Activated CD4-positive, CD25-positive, alpha-beta regulatory T cell treated with anti-CD3 and anti-CD28 coated beads, Interleukin-2, amount 50 U/mL, for 72 hours (primary cell): ENCODE measurements at places on chromosomes 11 and 22.

DNA sequence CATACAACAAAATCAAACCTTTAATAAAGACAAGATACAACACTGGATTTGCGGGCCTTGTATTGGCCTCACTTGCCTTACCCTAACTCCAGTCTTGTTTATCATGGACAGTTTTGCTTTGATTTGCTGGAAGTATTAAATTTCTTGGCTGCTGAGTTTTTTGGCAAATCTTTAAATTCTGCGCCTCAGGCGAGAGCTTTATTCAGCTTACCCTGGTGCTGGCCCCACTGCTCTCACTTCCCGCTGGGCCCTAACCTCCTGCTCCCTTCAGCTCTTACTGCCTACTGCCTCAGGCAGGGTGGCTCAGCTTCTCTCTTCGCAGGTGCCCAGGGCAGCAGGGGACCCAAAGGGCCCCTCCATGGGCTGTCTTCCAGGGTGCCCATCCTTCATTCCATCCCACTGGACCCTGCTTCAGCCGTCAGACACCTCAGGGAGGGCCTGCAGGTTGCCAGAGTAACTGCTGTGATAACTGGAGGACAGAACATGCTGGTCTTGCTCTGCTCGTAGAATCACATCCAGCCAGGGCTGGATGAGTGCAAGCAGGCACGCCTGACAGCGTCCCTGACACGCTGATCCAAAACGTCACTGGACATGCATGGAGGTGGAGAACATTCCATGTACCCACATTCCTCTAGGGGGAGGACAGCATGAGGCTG is 45.7 kb upstream of the TUB start:
- no peak for DNase-seq

GRCh38 chr11:88680806-88681205 is 343.3 kb upstream of the CTSC start:
- DNase-seq: no peak

GRCh38 chr22:21624120-21624879 is 5.5 kb downstream of the YDJC start:
- DNase-seq: peak; percentile 57

GRCh38 chr11:84036664-84037194 is 750.6 kb upstream of the CCDC90B start:
- DNase-seq: no peak

DNA sequence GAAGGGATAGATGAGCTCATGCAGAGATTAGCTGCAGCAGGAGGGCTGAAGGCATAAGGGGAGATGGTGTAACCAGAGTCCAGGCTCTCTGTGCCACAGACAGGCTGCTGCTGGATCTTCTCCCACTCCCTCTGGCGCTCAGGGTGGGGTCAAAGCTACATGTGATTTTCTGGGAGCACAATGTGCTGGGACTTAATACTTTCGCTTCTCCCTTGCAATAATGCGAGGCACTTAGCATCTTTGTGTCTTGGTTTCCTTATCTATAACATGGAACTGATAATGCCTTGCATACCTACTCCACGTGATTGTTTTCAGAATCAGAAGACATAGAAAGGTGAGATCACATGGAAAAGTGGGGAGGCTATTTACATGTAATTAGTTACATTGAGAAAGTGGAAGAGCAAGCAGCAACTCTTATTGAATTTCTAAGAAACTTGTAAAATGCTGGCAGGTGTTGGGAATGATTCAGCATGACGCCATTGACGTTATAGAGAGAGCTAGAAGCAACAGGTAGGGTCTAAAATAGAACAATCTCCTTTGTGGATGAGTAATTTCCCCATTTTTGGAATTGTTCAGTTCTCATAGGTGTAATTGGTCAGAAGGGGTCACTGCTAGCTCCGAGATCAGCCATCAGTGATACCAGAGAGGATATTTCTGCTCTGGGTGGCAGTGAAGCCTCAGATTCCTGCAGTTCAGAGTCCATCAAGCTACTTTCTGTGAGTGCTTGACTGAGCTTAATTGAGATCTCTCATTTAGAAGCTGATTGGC is 8.2 kb upstream of the OR9I1 start:
- DNase-seq: no peak

- DNase-seq: no peak
These were observed 362.7 kb upstream of the CCDC90B start for GRCh38 chr11:83648610-83649527.

GRCh38 chr22:26139310-26139709 is 30.0 kb upstream of the SEZ6L start:
- no peak for DNase-seq

- no peak for DNase-seq
These were observed 905 bp upstream of the UCP3 start for GRCh38 chr11:74009675-74010305.

DNA sequence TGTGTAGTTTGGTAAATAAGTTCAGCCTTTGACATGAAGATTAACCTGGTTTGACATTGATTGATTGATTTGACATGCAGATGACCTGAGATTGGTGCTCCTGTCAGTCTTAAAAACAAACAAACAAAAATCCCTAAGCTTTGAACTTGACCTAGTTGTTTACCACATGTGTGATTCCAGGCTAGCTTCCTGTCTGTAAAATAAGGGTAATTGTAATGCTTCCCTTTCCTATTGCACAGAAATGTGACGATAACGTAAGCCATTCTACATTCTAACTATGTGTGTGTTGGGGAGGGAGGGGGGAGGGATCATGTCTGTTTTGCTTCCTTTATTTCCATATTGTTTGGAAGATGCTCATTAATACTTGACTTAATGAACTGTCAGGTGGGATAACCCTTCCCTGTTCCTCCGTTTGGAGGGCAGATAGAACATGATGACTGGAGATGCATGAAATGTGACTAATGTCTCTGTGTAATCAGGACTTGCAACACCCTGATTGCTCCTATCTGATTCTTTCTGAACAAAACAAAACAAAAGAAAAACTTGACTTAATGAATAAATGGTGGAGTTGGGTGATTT is 106.1 kb upstream of the CLMP start:
- no peak for DNase-seq

- no peak for DNase-seq
These were observed 386.3 kb downstream of the ETS1 start for GRCh38 chr11:128201009-128201408.

DNA sequence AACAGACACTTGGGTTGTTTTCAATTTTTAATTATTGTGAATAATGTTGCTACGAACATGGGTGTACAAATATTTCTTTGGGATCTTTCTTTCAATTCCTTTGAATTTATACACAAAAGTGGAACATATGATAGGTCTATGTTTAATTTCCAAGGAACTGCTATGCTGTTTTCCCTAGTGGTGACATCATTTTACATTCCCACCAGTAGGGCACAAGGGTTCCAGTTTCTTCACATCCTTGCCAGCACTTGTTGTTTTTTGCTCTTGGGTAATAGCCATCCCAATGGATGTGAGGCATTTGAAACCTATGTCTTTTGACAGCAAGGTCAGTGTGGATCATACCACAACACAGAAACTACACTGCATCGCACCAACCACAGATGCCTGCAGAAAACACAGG is 41.8 kb upstream of the SCN3B start:
- no peak for DNase-seq

GRCh38 chr22:38572065-38572464 is 2.1 kb upstream of the DMC1 start:
- no peak for DNase-seq

DNA sequence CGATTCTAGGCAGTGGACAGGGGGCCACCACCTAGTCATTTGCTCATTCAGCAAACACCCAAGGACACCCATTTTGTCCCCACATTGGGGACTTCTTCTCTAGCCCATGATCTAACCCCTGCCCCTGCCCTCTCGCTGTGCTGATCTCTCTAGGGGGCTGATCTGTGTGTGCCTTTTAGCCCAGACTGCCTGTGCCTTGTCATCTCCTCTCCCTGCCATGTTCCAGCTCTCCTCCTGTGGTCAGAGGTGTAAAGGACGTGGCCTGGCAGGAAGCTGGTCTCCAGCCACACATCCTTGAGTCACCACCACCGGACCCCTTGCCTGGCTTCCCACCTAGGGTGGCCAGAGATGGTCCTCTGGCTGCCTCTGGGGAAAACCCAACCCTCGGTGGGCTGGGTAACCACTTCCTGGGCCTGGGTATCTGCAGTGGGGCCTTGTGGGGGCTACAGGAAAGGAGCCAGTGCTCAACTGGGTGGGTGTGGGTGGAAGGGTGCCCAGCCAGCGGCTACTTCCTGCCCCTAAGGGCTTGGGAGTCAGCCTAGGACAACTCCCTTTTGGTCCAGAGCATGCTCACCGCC is 1.3 kb downstream of the CTSW start:
- DNase-seq: no peak

GRCh38 chr11:110126936-110127335 is 33.7 kb downstream of the ZC3H12C start:
- DNase-seq: no peak

DNA sequence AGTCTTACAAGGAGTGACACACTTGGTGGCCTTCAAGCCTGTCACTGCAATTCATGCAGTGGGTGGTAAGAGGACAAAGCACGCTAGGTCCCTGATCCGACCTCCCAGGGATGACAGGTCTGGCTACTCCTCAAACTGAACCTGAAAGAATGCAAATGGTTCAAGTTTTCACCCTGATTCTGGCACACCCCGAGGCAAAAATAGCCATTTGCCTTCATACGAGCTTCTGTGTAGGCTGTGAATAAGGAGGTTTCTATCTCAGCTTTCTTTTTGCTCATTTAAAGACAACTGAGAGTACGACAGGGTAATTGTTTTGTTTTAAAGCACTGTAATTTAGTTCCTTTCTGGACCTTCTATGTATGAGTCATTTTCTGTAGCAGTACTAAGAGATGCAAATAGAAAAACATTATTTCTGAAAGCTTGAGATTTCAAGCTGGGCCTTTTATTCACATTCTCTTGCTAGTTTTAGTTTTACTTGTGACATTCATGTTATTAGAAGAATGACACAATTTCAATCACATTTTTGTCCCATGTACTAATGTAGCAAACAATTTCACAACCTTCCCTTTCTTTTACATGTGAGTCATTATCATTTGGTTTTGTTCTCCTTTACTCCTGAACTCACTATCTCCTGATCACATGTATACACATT is 56.6 kb upstream of the FDX1 start:
- no peak for DNase-seq

- no peak for DNase-seq
These were observed at the start of gene SCUBE2 for GRCh38 chr11:9091044-9091922. TSS of gene SCUBE2 (minus strand) at chr11:9091599. CDS start at chr11:9091528, 71 bp downstream.

DNA sequence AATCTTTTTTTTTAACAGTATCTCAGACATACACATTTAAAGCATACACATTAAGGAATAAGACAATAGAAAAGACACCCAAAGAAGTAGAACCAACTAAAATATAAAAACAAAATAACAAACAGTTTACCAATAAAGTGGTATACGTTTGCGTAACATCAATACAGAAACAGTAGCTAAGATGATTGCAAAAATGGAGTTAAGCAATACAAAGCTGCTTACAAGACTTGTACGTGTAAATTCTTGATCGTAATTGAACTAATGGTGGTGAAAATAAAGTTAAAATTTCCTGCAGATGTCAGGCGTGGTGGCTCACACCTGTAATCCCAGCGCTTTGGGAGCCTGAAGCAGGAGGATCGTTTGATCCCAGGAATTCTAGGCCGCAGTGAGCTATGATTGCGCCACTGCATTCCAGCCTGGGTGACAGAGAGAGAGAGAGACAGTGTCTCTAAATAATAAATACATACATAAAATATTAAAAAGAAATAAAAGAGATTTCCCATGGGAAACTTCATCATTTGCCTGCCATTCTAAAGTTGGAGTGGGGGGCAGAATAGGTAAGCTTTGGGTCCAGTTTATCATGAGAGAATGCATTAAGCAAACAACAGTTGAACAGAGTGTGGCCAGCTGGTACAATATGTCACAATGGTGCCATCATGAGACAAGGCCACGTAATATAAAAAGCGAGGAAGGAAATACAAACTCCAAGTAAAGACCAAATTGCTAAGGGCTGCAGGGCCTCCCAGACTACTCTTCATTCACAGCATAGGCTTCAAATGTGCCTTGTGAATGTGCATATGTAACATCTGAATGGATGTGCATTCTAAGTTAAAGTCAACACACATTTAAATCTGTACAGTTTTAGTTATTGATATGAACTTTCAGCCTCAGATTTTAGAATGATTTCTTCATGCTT is 38.9 kb upstream of the EED start:
- no peak for DNase-seq

- peak; percentile 31 for DNase-seq
These were observed 10.0 kb downstream of the PRR33 start for GRCh38 chr11:1881442-1882264.

GRCh38 chr11:105443623-105444022 is 166.2 kb upstream of the GRIA4 start:
- no peak for DNase-seq

GRCh38 chr22:44493206-44493605 is 4.8 kb downstream of the RTL6 start:
- no peak for DNase-seq

GRCh38 chr22:37197451-37198257 is 9.6 kb upstream of the C1QTNF6 start:
- DNase-seq: peak; percentile 36

- DNase-seq: no peak
These were observed 42.3 kb downstream of the ANKRD42 start for GRCh38 chr11:83235825-83236224.

- no peak for DNase-seq
These were observed 25.2 kb upstream of the OR8B8 start for GRCh38 chr11:124470561-124471227.

DNA sequence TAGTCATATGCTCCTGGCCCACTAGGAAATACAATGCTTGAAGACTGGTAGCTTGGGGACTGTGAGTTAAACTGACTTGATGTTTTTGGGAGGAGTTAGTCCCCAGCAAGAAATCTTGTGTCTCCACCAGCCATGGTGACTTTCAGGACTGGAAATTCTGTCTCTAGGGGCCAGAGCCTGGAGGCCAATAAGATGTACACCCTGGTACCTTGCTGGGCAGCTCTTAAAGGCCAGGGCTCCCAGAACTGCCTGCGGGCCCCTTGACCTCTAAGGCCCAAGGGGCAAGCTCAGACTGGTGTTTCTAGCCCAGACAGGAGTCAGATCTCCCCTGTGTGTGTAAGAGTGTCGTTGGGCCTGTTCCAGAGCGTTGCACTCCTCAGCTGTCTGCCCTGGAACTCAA is 128.7 kb upstream of the C11orf58 start:
- DNase-seq: no peak

GRCh38 chr11:79375818-79376550 is 64.8 kb downstream of the TENM4 start:
- no peak for DNase-seq

GRCh38 chr11:9817191-9817590 is 153.3 kb downstream of the SWAP70 start:
- no peak for DNase-seq

DNA sequence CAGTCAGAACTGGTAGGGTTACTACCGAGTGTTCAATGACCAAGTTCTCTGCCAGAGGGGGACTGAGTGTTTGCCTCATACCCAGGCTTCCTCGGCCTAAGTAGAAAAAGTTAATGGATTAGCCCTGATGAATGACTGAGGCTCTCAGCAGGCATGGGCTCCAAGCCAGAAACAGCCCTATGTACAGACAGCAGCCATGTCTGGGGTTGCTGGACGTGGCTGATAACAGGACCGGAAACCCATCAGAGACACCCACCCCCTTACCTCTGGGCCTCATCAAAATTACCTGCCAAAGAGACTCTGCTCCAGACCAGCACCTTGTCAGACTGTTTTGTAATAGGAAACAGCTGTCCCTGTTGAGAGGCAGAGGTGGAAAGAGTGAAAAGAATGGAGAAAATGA is 351.4 kb downstream of the ETS1 start:
- no peak for DNase-seq
